ENCODE measurements at places on chromosomes 2 and 18.

DNA sequence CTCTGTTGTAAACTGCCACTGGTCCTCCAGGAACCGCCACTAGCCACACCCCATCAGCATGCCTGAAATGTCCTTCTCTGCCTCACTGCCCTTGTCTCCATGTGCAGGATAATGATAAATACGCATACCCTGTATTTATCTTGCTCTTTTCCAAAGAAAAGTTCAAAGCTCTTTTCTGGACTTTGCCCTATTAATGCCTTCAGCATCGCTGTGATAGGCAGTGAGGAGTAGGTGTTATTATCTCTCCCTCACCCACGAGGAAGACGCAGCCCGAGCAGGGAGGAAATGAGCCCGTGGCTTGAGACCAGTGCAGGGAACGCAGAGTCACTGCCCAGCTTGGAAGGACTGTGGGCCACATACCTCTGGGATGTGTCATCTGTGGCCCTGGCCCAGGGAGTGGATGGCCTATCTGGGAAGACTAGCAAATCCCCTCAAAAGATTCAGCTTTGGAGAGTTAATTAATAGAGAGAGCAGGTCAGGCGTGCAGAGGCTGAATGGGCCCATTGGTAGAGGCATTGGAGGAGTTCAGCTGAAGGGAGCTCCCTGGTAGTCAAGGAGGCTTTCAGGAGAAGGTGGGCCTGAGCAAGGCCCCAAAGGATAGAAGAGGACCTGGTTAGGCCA is 39.5 kb upstream of the MCFD2 start:
- DNase-seq: no peak

DNA sequence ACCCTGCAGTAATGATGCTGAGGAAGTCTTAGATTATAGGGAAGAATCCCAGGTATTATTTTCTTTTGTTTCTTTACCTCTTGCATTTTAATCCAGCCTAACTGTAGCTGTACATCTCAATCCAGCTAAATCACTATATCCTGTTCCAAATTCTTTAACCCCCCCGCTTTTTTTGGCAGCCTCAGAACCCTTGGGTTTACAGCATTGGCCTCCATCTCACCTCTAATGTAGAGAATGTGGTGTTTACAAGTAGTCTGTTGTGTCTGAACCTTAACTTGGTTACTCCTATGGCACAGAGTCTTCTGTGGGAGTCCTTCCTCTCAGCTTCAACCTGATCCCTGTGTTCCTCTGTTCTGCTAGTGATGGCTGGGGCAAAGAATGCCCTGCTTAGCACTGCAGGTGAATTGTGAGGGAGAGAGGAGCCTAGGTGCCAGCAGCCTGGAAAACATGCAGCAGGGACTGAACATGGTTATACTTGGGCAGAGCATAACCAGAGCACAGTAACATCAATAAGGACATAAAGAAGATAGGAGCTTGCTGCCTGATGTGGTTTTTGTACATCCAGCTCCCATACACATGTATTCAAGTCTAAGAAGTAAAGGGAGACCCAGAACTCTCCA is 130.2 kb downstream of the FAM124B start:
- DNase-seq: no peak

GRCh38 chr2:83369601-83370418 is 1089.3 kb downstream of the SUCLG1 start:
- DNase-seq: no peak

- no peak for DNase-seq
Observed at GRCh38 chr2:25797620-25798488, 80.4 kb downstream of the ASXL2 start.

DNA sequence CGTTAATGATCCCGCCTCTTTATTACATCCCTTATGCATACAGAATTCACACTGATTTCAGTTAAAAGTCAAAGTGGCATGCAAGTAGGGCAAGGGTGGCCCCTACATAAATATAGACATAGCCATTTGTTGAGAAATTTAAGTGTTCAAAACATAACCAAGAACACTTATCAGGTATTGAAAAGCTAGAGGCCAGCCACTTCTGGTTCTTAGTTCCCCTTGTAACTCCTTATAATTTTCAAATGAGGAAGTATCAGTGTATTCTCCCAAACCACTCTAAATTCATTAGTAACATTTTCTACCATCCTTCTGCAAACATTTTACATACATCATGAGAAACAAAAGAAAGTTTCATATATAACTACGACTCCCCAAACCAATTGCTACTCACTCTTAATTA is 5.8 kb upstream of the ARL5A start:
- no peak for DNase-seq

DNA sequence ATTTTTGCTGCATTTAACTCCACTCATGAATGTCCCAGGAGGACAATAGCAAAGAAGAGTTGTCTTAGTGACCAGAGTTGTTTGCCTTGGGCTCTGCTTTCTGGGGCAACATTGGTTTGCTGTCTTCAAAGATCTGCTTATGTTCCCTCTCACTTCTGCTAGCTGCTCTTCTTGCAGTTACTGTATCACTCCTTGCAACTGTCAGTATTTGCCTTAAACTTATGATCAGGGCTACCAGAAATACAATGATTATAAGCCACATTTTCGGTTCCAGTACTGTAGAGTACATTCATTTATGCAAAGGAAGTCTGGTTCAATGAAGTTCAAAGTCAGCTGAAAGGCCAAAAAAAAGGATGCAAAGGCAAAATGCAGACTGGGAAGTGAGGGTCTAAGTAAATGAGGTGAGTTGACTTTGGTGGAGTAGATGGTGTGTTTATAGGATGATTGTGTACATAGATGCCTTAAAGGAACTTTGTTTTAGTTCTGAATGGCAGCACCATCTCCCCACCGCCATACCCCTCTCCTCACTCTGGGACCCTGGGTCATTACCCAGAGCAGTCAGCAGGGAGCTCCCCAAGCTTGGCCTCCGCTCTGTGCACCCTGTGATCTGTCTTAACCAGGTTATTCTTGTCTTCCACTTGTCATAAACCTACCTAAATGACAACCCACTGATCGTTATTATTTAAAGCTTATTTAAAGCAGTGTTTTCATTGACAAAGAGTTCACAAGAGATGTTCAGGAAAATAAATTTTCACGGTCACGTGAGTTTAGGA is 236.0 kb downstream of the DOK6 start:
- no peak for DNase-seq

All from CMK (cell line).